ENCODE measurements at places on chromosomes 1 and 21.

DNA sequence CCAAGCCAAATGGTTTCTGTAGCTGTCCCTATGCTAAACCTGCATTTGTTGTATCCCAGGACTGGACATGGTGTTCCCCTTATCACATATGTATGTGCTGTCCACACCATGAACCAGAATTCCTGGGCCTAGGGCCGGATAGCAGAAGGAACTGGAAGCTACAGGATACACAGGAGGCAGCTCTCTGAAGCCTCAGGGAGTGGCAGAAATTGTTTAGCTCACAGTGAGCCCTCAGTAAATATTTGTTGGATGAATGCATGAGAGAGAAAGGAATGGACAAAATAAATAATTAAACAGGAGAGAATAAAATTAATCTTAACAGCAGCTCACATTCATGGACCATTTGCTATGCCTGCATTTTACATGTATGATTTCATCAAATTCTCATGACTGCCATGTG lies 2.1 kb downstream of the NIPAL3 start:
- DNase-seq, result no peak

DNA sequence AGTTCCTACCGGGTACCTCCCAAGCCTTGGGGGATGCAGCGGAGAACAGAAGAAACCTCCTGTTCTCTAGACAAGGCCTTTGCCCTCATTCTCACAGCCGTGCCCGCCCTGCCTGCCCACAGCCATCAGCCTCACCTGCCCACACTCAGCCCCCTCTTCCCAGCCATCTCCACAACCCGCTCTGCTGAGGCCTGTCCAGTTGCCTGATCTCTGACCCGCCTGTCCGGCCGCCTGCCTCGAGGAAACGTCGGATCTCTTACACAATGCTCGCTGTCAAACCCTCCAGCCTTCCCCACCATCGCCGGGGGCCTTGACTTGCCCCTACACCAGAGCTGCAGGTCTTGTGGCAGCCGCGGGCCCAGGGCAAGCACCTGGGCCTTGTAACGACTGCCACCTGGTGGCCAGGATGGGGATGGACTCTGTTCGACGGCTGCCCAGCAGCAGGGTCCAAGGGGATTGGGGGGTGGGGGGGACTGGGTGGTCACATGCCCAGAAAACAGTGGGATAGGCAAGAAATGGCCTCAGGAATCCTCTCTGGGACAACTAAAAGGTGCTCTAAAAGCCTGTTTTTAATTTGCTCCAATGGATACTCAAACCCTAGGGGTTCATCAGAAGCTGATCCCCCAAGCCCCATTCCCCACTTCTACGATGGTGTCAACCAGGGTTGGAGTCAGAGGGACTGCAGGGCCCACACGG lies 31.0 kb downstream of the SLC45A1 start:
- no peak for DNase-seq

DNA sequence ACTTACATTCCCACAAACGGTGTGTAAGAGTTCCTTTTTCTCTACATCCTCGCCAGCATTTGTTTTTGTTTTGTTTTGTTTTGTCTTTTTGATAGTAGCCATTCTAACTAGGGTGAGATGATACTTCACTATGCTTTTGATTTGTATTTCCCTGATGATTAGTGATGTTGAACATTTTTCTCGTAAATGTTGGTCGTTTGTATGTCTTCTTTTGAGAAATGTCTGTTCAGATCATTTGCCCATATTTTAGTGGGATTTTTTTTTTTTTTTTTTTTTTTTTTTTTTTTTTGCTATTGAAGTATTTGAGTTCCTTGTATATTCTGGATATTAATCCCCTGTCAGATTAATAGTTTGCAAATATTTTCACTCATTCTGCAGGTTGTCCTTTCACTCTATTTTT lies 19.2 kb upstream of the GPR161 start:
- DNase-seq, result no peak

DNA sequence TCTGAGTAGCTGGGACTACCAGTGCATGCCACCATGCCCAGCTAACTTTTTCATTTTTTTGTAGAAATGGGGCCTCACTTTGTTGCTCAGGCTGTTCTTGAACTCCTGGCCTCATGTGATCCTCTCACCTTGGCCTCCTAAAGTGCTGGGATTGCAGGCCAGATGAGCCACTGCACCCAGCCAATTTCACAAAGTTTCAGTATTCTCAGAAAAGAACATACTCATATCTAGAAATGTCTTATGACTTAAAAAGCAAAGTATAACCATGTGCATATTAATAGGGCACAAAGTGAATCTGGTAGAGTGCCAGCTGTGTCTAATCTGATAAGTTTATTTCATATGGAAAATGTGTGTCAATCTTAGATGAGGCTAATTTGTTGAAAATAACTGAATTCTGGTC lies 87.5 kb upstream of the CACYBP start:
- no peak for DNase-seq

DNA sequence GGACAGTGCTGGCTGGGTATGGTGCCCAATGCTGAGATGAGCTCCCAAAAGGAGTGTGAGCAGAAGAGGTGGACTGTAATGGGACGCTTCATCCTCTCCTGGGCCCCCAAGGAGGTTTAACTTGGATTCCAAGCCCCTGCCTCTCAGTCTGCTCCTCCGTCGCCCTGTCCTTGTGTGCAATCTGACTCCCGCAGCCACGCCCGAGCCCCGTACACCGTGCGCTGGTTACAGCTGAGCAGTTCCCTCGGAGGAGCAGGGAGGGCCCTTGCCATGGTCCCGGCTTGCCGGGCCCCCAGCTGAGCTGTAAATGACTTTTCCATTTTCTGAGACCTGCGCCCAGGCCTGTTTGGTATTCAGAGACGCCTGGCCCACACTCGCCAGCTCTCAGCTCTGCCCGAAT lies 53.7 kb downstream of the PAX7 start:
- DNase-seq, result no peak

DNA sequence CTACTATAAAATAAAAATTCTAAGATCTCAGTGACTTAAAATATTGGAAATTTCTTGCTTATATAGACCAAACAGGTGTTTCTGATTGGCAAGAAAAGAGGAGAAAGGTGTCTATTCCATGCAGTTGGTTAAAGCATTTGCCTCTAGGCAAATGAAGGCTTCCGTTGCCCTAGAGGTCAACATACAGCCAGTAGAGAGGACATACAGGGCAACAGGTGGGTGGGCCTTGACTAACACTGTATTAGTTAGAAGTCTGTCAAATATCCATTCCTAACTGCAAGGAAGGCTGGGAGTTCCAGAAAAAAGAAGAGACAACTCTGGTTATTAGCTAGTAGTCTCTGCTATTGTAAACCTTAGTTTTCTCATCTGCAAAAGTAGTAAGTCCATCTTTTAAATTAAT lies 43.0 kb downstream of the TNFSF4 start:
- no peak for DNase-seq

DNA sequence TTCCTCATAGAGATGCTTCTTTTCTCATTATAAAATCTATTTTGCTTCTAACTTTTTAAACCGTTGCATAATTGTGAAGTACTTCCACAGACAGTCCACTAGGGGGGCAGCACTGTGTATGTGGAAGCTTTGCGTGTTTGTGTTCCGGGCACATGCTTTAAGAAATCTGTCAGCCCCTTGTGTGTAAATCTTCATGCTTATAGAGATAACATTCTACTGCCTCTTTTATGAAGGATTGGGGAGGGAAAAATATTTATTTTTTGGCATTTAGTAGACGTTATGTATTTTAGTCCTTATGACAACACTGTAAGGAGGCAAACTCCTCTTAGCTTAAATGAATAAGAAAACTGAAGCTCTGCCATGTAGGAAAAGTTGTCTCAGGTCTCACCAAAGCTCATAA lies 157.3 kb upstream of the PTGFR start:
- DNase-seq, result no peak

DNA sequence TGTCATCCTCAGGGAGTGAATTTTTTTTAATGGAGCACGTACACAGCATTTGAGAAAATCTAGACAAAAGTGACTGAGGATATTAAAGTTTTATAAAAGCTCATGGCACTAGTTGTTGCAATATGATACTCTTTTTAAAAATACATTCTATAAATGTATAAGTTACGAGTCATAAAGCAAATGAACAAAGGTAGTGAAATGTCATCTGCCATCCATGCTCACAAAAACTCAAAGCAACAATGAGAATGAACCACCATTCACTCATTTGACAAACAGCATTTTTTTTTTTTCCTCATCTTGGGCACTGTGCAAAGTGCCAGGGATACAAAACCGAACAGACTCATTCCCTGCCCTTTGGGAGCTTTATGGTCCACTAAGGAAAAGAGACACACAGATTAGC lies 38.7 kb downstream of the GPR137B start:
- DNase-seq, result no peak

DNA sequence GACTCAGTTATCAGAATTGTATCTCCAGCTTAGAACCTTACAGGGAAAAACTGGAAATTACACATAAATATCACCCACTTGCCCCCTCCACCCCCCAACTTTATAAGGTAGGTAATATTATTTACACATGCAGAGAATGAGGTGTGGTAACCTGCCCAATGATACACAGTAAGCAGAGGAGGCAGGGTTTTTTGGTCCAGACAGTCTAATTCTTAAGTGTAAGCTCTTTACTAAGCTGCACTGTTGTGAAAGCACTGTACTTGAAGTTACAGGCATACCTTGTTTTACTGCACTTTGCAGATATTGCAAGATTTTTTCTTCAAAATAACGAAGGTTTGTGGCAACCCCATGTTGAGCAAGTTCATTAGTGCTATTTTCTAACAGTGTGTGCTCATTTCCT lies 24.8 kb upstream of the MYOCOS start:
- no peak for DNase-seq

GRCh38 chr1:110348050-110348449 lies 8.9 kb downstream of the RBM15 start:
- no peak for DNase-seq

- DNase-seq, result no peak
Observed at GRCh38 chr1:172177849-172178248, 242.6 kb upstream of the C1orf105 start.

GRCh38 chr1:225915538-225915991 lies 8.5 kb downstream of the PYCR2 start:
- no peak for DNase-seq

GRCh38 chr1:236159704-236160539 lies 17.6 kb downstream of the GPR137B start:
- no peak for DNase-seq

DNA sequence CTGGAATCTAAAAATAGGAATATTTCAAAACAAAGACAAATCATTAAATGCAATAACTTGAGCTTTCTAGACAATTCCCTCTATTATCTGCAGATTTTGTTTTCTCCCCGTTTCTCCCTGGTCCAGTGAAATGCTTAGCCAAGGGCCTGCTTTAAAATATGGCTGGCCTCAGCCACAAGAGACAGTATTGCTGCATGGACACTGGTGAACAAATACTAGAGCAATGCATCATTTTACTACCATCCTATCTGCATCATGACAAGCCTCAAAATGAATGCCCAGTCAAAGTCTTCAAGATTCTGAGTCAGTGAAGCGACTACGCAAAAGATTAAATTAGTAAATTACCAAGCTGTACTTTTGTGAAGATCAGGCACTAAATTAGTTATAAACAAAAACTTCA lies 80.5 kb downstream of the ENAH start:
- no peak for DNase-seq

DNA sequence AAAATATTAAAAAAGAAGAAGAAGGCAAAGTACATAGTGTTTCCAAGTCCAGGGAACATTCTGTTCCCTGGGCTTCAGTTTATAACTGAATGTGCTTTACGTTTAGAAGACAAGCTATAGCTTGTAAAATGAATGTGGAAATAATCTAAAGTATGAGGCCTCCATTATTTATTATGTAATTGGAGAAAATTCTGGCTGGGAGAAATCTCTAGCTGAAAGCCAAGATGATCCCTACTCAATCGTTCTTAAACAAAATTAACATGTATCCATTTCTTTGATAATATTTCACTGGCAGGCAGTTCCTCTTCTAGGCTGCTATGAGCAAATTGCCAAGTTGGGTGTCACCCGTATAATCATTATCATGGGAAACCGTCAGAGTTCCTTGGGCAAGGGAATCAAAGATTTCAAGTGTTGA lies 52.2 kb upstream of the ETS2 start:
- no peak for DNase-seq

All from NCI-H774 (cell line).